ENCODE measurements at places on chromosomes 3 and 15. TPM values are rescaled to one million over a fixed set of nuclear protein-coding genes. Genes with fewer than 3 reads are reported as not detected.
A peak's percentile ranks its signal among the peaks of the same experiment; 100 is the strongest.

- no peak for DNase-seq
These were observed 159.5 kb upstream of the LPP start for GRCh38 chr3:187994221-187995042.

GRCh38 chr15:99764522-99764921, 31.3 kb upstream of the LYSMD4 start:
- no peak for DNase-seq

- DNase-seq = no peak
These were observed 12.9 kb upstream of the ULK3 start for GRCh38 chr15:74855857-74856256.

- no peak for DNase-seq
These were observed 61.5 kb downstream of the SLCO2A1 start for GRCh38 chr3:133967992-133968892.

DNA sequence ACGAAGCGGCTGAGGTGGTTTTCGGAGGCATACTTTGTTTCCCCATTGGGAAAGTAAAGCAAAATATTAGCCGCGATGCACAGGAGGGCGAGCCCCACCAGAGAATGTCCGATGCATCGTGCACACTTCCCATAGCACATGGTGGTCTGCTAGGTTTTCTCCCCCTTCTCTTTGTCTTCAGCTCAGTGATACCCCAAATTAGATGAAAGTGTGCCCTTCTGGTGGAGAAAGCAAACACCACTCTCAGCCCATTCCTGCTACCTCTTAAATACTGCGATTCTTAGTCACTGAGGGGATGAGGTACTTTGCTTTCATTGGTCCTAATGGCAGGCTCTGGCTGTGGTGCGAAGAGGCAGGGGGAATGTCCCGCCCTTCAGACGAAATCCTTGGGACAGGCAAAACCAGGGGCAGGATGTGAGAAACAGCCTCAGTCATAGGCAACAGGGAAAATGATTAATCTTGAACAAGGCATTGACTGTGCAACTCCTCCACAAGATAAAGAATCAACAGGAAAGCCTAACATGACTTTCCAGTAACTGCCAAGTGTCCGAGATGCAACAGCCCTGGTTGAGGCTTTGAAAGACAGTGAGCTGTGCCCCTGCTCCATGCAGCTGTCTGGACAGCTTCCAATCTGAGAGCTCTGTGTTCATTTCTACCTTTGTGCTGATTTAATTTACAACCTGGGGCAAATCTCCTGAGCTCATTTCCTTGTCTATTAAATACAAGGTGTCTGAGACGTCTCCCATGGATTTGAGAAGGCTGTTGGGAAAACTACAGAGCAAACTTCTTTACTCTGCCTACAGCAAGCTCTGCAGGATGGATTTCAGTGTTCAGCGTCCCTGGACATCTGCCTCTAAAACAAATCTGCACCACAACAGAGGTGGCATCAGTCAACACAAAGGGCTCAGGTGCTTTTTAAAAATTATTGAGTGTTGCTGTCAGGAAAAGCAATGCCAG, at the start of gene TM4SF1:
TSS of gene TM4SF1 (minus strand) at position 242 of the 957 bp plus-strand sequence. CDS start at position 140, 102 bp downstream.
- no peak for DNase-seq

GRCh38 chr3:13024765-13025065, 48.5 kb downstream of the IQSEC1 start:
- DNase-seq = no peak

GRCh38 chr3:44045476-44046275, 196.0 kb upstream of the TOPAZ1 start:
- no peak for DNase-seq

DNA sequence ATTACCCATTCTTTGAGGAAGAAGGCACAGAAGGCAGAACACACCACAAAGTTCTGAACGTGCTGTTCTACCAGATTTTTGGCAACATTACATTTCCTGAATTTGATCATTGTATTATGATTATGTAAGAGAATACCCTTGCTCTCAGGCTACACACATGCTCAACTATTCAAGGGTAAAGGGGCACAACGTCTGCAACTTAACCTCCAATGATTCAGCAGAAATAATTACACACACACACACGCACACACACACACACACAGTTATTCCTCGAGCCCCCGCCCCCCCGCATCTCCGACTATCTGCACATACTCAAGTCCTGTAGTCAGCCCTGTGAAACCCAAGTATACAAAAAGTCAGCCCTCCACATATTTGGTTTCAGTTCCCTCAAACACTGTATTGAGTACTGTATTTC, 26.8 kb downstream of the RPN1 start:
- no peak for DNase-seq

GRCh38 chr3:4981665-4982494, 2.6 kb downstream of the BHLHE40 start:
- no peak for DNase-seq

DNA sequence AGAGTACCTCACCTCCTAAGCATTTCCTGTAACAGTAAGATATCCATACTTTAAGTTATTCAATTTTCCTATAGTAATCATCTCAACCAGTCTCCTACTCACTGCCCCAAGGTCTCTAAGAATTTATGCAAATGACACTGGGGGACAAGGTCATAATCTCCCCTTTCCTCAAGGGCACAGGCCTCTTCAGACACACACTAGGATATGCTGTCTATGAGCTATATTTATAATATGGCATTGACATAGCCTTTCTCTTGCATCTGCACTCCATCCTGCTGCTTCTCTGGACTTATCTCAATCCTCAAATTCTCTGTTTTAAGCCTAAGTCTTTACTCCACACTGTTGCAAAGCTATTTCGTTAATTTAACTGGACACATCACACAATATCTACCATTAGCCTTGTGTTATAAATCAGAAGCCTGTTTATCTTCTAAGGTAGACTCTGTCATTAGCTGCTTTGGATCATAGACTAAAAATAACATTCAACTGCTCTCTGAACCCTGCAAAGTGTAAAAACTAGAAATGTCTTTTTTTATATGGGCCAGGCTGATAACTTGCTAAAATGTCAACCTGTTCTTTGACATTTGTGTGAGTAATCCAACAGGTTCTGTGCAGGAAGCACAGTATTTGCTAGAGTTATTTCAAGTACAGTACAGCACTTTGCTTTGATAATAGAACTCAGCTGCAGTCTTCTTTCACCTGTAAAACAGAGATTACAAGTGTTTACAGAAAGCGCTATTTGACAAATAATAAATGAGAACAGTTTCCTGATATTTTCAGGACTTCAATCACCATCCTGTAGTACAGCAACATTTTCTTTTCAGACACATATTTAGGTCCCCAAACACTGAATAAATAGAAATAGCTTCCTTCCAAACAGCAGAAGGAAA, 17.8 kb upstream of the SEC62 start:
- no peak for DNase-seq

DNA sequence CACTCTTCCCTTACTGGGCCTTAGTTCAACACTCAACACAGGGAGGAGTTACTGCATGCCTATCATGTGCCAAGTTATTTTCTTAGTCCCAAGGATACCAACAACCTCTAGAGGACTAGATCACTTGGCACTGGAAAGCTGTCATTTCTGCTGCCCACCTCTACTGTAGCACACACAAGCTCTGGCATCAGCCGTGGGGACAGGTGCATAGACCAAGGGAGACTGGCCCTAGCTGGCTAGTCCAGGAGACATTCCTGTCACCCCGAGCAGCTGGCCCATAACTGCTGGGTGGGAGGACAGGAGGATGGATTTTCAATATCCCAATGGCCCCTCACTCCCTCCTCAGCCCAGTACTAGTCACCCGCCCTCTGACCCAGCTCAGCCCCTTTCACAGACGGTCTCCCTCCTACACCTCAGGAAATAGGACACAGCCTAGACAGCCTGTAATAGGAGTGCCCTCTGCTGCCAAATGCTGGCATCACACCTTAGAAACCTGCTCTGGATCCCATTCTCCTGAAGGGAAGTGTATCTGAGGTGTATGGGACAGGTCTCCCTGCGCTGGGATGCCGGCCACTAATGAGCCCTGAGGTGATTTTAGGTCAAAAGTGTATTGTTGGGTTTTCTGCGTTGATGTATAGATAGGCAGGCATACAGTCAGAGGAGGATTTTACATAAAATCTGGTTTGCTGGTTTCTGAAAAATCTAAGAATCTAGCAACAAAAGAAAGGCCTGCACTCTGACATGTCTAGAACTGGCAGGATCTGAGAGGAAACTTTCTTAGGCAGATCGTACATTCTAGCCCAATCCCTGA, 3.4 kb upstream of the DZIP1L start:
- no peak for DNase-seq

DNA sequence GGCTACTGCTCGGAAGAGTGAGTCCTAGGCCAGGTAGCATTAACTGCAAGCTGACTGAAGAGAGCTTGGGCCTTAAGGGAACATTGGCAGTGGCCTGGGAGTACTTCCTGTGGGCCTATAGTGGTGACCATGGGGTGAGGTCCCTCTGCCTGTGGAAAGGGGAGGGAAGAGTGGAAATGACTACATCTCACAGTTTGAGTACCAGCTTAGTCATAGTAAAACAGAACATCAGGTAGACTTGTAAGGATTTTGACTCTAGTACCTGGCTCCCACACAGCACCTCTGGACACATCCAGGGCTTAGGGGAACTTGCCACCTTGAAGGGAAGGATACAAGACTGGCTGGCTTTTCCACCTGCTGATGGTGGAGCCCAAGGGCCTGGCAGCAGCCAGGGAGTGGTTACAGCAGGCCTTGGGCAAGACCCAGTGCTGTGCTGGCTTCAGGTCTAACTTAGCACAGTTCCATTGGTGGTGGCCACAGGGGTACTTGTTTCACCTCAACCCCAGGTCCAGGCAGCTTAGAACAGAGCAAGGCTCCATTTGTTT, 147.8 kb downstream of the SLC9A9 start:
- no peak for DNase-seq

GRCh38 chr3:115537669-115538068, 85.6 kb upstream of the GAP43 start:
- no peak for DNase-seq

DNA sequence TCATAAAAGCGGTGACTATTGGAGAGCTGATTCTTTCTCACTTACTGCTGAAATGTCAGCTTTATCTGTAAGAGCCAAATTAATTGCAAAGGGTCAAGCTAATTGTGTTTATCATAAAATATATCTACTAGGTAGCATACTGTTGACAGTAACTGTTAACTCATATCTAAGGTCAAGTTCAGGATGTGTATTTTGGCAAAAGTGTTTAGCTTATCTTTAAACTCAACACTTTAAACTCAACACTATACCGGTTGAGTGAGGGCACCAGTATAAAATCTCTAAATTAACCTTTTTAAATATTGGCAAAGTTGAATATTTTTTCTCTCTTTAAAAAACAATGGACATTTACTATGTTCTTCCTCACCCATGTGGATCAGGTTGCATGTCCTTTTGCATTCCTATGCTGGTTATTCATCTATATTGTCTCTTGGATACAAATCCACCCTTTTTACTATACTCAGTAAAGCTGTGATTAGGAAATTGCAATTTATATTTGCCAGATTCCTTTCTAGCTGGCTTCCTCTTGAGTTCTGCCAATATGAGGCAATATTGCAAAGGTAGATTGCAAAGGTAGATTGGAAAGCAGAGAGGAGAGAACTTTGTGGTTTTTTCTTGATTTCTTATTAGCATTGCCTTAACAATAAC, 344.6 kb upstream of the DCBLD2 start:
- DNase-seq = no peak

DNA sequence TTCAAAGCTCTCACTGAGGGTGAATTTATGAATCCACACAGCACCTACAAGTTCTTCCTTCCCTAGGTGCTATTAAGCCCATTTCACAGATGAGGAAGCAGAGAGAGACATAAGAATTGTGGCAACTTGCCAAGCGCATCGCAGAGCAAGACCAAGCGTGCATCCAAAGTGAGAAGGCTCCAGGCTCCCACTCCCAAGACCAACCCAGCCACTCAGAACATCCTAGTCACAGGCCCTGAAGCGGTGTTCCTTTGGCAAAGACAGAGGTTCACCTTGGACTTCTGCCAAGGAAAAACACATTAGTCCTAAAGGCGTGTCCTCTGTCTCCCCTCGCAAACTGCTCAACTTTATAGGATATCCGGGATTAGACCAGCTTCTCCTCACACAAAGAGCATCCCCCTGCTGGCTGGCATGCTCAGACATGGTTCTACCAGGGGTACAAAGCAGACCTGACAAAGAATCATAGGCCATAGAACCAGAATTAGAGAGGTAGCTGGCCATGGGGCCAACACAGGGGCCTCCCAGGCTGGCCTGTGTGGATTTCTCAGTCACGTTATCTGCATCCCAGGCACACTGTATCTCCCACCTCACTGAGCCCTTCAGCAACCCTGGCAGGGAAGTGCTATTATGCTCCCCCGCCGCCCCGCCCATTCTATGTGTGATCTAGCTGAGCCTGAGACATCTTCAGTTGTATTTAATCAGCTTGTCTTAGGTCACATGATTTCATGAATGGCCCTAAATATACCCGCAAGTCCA, 160.2 kb downstream of the FOXP1 start:
- DNase-seq = peak; percentile 59

DNA sequence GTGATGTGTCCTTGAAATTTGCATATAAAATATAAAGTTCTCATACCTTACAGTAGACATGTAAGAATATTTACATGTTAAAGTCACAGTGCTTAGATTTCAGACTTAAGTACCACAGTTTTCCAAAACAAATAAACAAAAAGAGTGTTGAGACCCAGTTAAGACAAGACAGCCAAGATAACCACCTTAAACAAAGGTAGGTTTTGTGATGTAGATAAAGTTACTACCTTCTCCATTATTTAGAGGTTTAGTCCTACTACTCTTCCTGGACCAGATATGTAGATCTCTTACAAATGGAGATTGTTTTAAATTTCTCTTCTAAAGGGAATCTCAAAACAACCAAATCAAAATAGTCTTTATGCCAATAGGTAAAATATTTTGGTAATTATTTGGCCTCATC, 15.7 kb downstream of the OR5H15 start:
- no peak for DNase-seq

DNA sequence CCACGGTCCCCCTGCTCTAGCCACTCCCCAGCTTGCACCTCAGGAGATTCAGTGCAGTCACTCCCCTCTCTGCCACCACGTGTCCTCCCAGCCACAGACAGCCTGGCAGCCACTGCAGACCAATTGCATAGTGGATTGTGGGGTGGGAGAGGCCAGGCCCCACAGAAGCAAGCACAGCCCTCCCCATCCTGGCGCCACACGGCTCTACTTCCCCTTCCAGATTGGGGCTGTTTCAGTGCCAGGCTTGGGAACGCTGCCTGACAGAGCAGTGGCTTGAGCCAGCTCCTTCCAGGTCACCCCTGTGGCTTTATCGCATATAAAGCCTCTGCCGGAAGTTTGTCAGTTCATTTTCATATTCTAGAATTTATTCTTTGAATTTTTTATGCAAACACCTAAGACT, 90.7 kb downstream of the TMEM266 start:
- DNase-seq = no peak

- no peak for DNase-seq
These were observed 9.7 kb upstream of the XIRP1 start for GRCh38 chr3:39202094-39202493.

The SLC6A1 gene
- not detected for total RNA-seq

The SLC38A3 gene
- total RNA-seq = 2.5 TPM

The KBTBD13 gene
- total RNA-seq = 0.09 TPM

The TP63 gene
- total RNA-seq = 28.6 TPM

Data from mesothelial cell of epicardium (in vitro differentiated cells).